Activated naive CD8-positive, alpha-beta T cell treated with anti-CD3 and anti-CD28 coated beads for 36 hours (primary cell): ENCODE measurements at places on chromosomes 5 and 9. TPM values are rescaled to one million over a fixed set of nuclear protein-coding genes. Genes with fewer than 3 reads are reported as not detected.

The CTXN3 gene
- not detected for total RNA-seq

DNA sequence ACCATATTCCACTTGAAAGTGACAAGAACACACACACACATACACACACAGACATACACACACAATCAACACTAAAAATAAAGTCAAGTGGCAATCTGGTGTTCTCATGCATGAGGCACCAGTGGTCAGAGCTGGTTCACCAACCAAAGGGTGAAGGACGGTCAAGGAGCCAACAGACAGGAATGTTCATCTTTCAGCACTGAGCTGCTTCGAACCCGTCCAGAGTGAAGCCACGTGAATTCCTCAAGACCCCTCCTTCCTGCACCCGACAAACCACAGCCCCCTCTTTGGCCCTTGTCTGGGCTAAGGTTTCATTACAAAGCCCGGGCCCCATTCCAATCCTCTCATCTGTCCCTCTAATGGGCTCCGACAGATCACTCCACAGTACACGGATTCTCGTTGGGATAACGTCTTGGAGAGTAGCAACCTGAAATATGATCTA, 84.5 kb upstream of the SMIM23 start:
- no peaks in the 10 kb centered on the region for H3K4me1 ChIP-seq
- no peak overlapping the region for H3K4me3 ChIP-seq
- no peak overlapping the region for H3K27ac ChIP-seq

- no peak overlapping the region for H3K27ac ChIP-seq
- H3K36me3 ChIP-seq = no peaks in the 10 kb centered on the region
- no peak for DNase-seq
- no peaks in the 10 kb centered on the region for H3K4me1 ChIP-seq
- H3K4me3 ChIP-seq = no peak overlapping the region
Observed at GRCh38 chr5:74409712-74410111, 230.8 kb downstream of the ENC1 start.

The SGCD gene
- total RNA-seq = not detected

DNA sequence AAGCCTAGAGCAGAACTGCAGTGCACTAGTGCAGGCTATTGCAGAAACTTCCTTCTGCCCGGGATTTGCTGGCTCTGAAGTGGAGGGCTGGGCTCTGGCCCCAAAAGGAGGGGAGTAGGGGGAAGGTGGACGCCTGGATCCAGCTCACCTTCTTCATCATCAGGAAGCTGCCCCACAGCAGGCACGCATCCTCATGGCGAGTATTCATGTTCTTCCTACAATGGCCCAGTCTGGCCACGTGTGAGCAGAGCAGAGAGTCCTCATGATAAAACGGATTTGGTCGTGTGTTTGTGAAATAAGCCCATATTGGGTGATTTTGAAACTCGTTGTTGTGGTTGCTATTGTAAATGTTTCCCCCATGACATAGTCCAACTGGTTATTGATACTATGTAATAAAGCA, 8.2 kb upstream of the GLIPR2 start:
- H3K27me3 ChIP-seq = no peaks in the 10 kb centered on the region
- H3K4me1 ChIP-seq = peaks cover 24% of the 10 kb centered on the region
- no peak for DNase-seq

GRCh38 chr5:115459855-115460341, 84.7 kb downstream of the FEM1C start:
- no peak overlapping the region for H3K4me3 ChIP-seq
- DNase-seq = no peak
- no peak overlapping the region for H3K27ac ChIP-seq
- peaks cover 46% of the 10 kb centered on the region for H3K27me3 ChIP-seq
- H3K36me3 ChIP-seq = no peaks in the 10 kb centered on the region

The PHYHD1 gene
- total RNA-seq = 0.49 TPM
